ENCODE measurements at places on chromosomes 7 and 10. TPM values are rescaled to one million over a fixed set of nuclear protein-coding genes. Genes with fewer than 3 reads are reported as not detected.

Gene HOGA1
- 0.18 TPM for total RNA-seq

- no peak for DNase-seq
These were observed 2.9 kb downstream of the MACROH2A2 start for GRCh38 chr10:70055550-70055949.

- no peak for DNase-seq
These were observed 768.6 kb downstream of the NRG3 start for GRCh38 chr10:82643601-82644000.

Gene SAP25
- total RNA-seq: not detected

DNA sequence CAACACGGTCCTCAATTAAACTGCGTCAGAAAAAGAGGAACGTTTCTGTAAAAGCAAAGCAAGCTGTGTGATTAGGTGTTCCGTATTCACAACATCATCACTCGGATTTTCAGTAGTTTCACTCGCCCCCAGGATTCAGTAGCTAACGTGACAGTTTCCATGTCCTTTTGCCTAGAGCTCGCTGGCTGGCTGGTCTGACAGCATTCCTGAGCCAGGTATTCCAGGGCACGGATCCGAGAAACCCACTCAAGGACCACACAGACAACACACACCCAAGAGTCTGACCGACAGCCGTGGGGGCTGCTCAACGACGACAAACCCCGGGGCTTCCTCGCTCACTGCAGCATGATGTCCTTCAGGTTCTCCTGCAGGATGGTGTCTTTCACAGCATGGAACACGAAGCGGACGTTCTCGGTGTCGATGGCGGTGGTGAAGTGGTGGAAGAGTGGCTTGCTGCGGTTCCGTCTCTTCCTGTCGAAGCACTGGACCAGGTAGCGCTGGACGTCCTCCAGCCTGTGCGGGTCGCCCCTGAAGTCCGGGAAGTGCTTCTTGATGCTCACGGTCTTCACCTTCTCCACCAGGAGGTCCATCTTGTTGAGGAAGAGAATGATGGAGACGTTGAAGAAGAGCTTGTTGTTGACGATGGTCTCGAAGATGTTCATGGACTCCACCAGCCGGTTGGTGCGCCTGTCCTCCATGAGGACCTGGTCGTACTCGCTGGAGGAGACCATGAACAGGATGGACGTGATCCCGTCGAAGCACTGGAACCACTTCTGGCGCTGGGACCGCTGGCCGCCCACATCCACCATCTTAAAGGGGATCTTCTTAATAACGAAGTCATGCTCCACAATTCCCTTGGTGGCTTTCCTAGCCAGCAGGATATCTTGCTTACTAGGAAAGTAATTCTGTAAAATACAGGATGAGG lies 43.1 kb downstream of the AMZ1 start:
- no peak for DNase-seq

- DNase-seq: no peak
These were observed 17.9 kb downstream of the KLHL7 start for GRCh38 chr7:23123465-23123864.

DNA sequence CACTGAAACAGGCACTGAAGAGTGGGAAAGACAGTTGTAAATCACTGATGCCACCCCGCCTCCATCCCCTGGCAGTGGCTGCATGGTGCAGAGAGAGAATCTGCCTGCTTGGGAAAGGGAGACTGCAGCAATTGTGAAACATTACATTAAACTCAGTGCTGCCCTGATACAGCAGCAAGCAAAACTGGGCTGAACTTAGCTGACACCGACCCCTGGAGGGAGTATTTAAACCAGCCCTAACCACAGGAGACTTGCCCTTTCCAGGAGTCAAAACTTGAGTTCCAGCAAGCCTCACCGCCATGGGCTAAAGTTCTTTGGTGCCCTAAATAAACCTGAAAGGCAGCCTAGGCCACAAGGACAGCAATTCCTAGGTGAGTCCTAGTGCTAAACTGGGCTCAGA lies 109.4 kb upstream of the PLPP4 start:
- no peak for DNase-seq

DNA sequence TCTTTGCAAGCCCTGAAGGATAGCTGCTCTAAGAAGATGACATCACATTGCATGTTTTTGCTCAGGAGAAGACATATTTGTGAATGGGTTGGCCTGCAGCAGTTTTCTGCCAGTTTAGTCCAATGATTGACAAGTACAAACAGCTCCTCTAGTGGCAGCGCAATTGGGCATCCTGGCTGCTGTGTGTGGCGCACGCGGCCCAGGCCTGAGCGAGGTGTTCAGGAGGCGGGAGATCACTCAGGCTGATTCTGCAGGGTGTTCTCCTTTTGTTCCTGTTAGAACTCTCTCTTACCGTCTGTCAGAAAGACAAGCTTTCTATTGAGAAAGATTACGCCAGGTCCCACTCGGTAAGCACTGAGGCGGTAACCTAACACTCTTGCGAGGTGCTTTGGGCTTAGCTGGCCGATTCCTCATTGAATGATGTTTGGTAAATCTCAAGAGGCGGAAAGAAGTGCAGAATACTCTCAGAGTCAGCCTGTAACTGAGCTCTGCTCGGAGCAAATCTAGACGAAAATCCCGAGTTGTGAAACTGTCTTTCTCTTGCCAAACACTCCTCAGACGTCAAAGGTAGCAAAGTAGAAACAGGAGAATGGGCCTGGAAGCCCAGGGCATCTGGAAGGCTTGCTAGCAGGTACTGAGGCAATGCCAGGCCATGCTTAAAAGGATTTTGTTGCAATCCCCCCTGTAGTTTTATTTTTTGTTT lies 219.2 kb upstream of the BMPER start:
- no peak for DNase-seq

Gene PON3
- total RNA-seq: 0.20 TPM

Gene CLRN3
- total RNA-seq: 0.11 TPM

- no peak for DNase-seq
These were observed 317.2 kb downstream of the PHF14 start for GRCh38 chr7:11290863-11291262.
